Aortic smooth muscle cell (primary cell): ENCODE measurements at places on chromosomes 13 and 19. TPM values are rescaled to one million over a fixed set of nuclear protein-coding genes. Genes with fewer than 3 reads are reported as not detected.

The AZU1 gene
- not detected in 2 replicates for total RNA-seq

The NLRP9 gene
- not detected in 2 replicates for total RNA-seq

The FCAR gene
- total RNA-seq, result not detected in 2 replicates

The EXOC3L2 gene
- not detected in 2 replicates for total RNA-seq

The ELSPBP1 gene
- total RNA-seq, result not detected in 2 replicates

The ZNF527 gene
- 4.2 and 4.8 TPM in 2 replicates for total RNA-seq

The MEIOSIN gene
- not detected in 2 replicates for total RNA-seq

The ZNF792 gene
- total RNA-seq, result 4.0 and 4.4 TPM in 2 replicates

The TMPRSS9 gene
- not detected in 2 replicates for total RNA-seq
